CD4-positive, alpha-beta T cell treated with Interleukin-17A for 1 hour (primary cell): ENCODE measurements at places on chromosomes 4 and X.

GRCh38 chr4:33080275-33080674 lies 2360.1 kb downstream of the PCDH7 start:
- no peak for DNase-seq

- no peak for DNase-seq
These were observed 101.9 kb upstream of the SLC7A11 start for GRCh38 chr4:138344054-138344453.

DNA sequence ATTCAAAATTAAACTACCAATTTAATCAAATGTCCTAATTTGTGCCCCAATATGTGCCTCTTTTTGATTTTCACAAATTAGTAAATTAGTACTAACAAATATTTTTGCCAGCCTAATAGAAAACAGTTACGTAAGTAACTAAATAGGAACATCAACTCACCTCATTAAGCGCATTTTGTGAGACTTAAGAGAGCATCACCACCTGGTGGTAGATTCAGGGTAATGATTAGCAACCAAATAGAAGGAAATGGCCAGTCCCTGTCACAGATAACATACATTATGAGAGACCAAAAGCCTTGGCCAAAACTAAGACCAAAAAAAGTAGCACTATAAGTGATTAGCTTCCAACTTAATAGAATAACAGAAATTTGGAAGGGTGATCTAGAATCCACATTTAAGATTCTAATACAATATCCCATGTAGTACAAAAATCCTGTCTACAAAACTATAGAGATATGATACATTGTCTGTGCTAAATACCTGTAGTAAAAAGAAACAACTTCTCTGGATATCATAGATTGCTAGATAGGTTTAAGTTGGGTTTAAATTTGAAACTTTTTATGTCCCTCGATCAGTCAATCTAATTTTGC lies 46.7 kb downstream of the C4orf46 start:
- DNase-seq = peak; percentile 36

- DNase-seq = no peak
These were observed 863 bp upstream of the XPNPEP2 start for GRCh38 chrX:129737916-129738315.

DNA sequence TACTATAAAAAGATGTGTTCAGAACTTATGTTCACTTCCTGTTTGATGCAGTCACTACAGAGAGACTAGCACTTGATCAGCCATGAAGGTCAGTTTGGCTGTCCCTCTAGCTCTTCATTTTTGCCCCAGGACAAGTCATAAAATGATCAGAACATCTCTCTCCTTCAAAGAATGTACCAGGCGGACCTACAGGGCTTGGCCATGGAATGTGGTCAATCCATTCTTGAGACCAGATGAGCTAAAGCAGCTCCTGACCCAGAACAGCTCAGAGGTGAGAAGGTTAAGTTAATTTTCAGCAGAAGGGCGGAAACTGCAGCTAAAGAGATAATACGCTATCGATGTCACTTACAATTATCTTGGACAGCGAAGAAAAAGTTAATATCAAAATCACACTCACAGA lies 49.2 kb upstream of the TAB3 start:
- DNase-seq = no peak

- DNase-seq = no peak
These were observed 119.6 kb downstream of the FAAH2 start for GRCh38 chrX:57406149-57406548.

DNA sequence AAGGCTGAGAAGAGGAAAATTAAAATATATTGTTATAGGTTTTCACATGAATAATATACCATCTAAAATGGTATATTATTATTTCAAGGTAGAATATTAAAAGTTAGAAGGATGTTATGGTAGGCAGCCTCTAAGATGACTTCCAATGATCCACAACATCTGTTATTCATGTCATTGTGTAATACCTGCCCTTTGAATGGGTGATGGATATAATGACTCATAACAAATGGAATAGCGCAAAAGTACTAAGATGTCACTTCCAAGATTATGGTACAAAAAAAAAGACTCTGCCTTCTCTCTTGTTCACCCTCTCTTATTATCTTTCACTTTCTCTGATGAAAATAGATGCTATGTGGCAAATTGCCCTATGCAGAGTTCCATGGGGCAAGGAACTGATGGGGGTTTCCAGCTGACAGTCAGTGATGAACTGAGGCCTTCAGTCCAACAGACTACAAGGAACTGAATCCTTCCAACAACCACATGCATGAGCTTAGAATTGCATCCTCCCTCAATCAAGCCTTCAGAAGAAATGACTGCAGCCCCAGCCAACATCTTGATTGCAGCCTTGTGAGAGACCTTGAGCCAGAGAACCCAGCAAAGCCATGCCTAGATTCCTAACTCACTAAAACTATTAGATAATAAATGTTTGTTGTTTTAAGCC lies 57.7 kb downstream of the HS6ST2 start:
- no peak for DNase-seq
